ENCODE measurements at places on chromosomes 1 and 21.

DNA sequence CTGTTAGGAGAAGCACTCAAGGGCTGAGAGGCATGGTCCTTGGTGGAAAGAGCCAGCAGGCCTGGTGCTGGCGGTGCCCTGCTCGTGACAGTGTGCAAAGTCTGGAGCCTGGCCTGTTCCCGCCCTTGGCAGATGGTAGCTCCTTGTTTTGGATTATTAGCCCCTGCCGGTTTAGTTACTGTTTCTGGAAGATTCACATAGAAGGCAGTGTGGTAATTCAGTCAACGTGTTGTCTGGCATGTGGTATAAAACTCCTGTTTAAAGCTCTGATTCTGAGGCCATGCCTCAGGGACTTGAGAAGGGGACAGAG lies 6.8 kb downstream of the PKNOX1 start:
- DNase-seq, result no peak

- no peak for DNase-seq
Observed at GRCh38 chr21:46124083-46124925, 26.4 kb downstream of the COL6A2 start.

GRCh38 chr21:36419996-36420395 lies 34.8 kb downstream of the CHAF1B start:
- peak; percentile 80 for DNase-seq

DNA sequence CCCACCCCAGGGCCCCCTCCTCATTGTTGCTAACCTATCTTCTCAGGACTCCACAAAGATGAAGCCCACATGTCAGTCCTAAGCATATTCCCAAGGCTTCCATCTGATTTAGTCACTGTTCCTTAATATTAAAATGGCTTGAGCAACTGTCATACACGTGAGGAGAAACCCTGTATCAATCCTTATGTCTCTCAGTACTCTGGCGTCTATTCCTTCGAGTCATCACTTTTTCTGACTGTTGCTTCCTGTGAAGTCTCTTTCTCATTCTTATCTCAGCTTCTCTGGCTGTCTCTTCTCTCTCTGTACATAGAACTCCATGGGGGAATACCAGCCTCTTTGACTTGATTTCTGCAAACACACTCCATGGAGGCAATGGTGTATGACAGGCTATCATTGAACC lies 98.4 kb downstream of the C4BPA start:
- DNase-seq, result no peak

- no peak for DNase-seq
Observed at GRCh38 chr1:10806966-10807365, 10.5 kb upstream of the CASZ1 start.

GRCh38 chr1:10980094-10980577 lies 32.3 kb upstream of the TARDBP start:
- DNase-seq, result peak; percentile 75

DNA sequence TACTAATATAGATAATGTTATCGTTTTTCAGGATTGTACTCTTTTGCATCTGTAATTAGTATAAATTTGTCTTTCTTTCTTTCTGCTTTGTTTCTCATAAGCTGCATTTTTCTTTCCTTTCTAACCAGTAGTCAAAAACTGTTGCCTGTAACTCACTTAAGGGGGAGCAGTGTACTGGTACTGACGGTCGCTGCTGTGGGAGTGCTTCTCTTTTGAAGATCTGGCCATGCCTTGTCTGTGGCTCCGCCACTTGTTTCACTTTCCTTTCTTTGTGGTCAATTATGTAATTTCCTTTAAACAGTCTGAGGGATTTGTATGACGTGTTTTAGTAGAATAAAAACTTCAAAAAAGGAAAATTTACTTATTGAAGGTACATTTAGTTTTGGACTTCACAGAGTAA lies 37.0 kb downstream of the MIA3 start:
- no peak for DNase-seq

DNA sequence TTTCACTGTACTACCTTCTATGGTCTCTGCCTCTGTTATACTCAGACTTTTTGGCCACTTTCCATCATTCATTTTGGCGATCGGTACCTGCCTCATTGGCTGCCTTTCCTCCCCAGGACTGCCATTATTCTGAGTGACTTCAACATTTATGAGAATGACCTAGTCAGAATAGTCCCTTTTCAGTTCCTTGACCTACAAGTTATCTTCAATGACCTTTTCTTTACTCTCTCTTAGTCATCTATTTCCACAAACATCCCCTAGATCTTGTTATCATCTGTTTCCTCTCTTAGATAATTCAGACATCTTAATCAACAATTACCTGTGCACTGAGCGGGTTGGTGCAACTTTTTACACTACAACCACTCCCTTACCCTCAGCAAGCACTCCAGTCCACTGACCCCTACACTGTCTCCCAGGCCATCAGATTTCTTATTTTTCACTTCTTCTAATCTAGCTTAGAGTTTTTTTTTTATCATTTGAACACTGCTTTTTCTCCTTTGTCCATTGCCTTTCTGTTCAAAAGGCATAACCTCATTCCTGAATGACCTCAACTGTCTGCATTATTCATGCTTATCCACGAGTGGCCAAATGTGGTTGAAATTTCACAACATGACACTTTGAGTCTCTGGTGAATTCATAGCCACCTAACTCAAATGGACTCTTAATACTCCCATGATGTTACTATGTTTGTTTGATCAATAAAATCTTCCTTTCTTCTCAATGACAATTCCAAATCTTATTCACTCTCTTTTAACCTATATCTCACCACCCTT lies 112.7 kb downstream of the HMCN1 start:
- DNase-seq, result no peak

DNA sequence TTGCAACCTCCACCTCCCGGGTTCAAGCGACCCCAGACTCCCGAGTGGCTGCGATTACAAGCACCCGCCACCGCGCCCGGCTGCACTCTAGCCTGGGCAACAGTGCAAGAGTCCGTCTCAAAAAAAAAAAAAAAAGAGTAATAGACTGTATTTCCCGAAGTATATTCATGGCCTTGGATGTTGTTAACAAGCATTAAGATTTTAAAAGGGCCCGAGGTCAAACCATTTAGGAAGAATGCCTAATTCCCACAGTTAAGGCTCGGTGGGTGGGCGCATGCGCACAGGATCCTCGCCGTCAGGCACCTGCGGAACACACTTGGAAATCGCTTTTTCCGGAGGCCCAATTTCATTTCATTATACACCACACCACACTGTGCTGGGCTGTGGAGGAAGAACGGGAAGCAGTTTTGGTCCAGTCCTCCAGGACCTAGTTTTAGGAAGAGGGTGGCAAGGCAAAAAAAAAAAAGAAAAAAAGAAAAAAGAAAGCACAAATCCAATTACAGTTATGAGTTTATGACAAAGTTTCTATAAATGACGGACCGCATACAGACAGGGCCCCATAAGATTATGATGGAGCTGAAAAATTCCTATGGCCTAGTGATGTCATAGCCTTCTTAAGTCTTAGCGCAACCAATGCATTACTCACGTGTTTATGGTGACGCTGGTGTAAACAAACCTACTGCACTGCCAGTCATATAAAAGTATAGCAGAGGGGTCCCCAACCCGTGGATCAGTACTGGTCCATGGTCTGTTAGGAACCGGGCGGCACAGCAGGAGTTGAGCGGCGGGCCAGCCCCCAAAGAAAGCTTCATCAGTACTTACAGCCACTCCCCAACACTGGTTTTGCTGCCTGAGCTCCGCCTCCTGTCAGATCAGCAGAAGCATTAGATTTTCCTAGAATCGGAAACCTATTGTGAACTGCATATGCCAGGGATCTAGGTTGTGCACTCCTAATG lies 38.2 kb downstream of the H3-3A start:
- peak; percentile 52 for DNase-seq

DNA sequence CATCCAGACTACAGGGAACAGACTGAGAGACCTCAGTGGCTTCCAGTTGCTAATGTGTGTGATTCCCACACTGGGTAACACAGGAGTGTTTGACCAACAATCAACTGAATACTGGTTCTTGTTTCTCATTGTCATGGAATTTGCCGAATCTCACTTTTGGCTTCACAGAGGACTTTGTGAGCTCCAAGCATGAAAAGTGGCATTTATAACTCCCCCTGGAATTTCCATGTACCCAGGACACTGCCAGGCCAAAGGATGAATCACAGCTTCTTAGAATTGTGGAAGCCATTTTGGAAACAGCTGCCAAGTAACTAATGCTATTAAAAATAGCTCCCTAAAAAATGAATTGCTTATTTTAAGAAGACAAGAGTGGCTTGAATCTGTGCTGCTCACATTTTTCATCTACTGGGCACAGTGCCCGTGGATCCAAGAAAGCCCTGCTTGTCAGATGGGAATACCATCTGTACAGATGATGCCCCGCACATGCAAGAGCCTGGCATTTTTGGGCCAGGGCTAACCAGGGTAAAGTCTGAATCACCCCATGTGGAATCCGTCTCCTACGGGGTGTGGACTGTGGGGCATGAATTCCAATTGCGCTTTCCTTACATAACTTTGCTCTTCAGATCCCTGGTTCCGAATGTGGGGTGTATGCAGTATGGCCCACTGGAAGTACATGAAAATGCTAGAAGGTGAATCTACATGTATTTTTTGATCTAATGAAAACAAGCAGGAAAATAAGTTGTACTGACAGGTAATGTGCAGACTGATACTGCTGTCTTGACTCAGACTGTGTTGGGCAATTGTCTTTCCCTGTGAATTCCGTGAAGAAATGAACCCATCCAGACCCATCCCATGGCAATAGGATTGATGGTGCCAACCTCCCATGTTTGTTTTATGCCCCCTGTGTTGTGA lies 487.3 kb downstream of the SIPA1L2 start:
- DNase-seq, result no peak

DNA sequence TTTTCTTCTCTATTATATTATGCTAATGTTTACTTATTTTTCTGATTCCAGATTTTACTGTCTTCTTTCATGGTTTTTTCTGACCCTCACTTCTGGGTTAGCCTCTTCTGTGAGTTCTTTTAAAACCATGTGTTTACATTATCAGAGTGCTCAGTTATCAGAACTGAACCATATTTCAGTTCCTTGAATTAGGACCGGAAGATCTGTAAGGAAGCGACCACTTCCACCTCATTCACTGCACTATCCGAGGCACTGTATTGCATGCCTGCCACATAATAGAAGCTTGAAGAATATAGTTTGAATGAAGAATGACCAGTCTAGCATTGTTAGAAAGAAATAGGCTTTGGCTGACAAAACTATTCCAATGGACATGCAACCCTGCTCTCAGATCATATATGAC lies 281.0 kb upstream of the DEPDC1 start:
- DNase-seq, result no peak

- DNase-seq, result no peak
Observed at GRCh38 chr1:51289676-51290488, 40.5 kb downstream of the TTC39A start.

DNA sequence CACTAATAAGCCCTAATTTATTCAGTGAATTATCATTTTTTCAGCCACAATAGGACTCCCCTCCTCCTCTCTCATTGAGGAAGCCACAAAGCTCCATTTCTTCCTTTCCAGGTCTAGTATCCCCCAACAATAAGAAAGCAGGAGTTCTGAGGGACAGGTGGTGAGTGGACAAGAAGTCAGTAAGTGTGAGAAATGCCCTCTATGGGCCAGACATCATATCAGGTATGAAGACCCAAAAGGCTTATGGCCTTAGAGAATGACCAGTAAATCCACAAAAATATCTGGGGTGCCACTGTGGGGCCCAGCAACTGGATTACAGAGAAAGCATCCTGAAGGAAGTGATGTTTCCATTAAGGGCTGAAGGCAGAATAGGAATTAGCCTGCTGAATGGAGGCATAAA lies 175.7 kb downstream of the TRIM33 start:
- no peak for DNase-seq

GRCh38 chr1:243323491-243323890 lies 67.7 kb downstream of the SDCCAG8 start:
- no peak for DNase-seq

- DNase-seq, result no peak
Observed at GRCh38 chr1:51734896-51735745, 118.2 kb downstream of the OSBPL9 start.

GRCh38 chr1:42942444-42942843 lies 16.2 kb downstream of the SLC2A1 start:
- DNase-seq, result no peak

DNA sequence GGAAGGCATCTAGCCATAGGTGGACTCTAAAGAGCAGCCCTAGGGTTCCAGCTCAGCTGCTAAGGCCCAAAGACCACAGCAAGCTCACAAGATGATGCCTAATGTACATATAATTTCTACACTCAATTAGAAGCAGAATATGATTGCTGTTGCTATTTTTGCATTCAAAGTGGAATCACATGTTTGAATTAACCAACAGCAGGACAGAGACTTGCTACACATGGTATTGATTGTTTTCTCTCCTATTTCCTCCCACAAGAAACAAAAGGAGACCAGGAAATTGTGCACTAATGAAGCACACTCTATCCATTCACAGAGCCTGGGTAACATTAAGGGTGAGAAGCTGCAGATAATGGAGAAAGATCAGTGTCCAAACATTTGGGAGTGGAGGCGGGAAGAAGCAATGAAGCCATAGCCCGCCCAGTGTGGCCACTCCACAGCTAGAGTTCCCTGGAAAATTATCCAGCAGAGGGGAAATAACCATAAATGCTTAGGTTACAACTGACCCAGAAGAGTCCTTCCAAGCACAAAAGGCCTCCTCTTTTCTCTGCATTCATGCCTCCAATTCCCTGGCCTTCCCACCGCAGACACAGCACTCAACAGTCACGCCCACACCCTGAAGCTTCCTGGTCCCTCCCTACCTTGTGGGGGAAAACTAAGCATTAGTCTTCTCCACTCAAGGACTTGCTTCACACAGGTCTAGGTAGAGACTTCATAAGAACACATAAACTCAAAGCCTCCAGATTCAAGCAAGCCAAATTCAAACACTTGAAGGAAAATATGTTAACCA lies 7.5 kb downstream of the CNN3 start:
- no peak for DNase-seq

DNA sequence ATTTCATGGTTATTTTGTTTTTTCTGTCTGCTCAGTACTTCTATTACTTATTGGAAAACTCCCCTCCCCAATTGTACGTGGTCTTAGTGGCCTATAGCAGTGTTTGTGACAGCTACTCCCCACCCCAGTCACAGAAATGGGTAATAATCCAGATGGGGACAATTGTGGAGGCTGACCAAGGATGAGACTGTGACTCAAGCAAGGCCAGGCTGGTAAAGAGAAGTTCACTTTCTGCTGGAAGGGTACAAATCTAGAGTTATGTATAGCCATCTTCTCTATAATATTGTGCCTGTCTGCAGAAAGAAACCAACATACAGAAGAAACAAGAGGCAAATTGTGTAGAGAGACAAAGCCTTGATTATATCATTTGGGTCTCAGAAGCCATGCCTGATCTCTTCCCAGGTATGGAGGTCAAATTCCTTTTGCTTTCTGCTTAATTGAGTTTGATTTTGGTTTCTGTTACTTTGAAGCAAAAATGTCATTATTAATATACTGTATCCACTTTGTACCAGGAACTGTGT lies 270.4 kb downstream of the HLX start:
- DNase-seq, result no peak

GRCh38 chr1:89271341-89272015 lies 1.2 kb downstream of the GBP5 start:
- no peak for DNase-seq

- no peak for DNase-seq
Observed at GRCh38 chr1:1086911-1087341, 12.8 kb upstream of the RNF223 start.

GRCh38 chr21:35280231-35280630 lies 231.1 kb upstream of the RUNX1 start:
- DNase-seq, result no peak

- DNase-seq, result no peak
Observed at GRCh38 chr1:177686933-177687332, 282.9 kb downstream of the SEC16B start.

- no peak for DNase-seq
Observed at GRCh38 chr1:35115459-35116383, 36.5 kb downstream of the ZMYM1 start.

All from SW480 (cell line).